Activated CD4-positive, CD25-positive, alpha-beta regulatory T cell (primary cell): ENCODE measurements at places on chromosomes 7 and 10.
A peak's percentile ranks its signal among the peaks of the same experiment; 100 is the strongest.

- no peak for DNase-seq
Observed at GRCh38 chr7:35722054-35722849, 27.3 kb upstream of the HERPUD2 start.

DNA sequence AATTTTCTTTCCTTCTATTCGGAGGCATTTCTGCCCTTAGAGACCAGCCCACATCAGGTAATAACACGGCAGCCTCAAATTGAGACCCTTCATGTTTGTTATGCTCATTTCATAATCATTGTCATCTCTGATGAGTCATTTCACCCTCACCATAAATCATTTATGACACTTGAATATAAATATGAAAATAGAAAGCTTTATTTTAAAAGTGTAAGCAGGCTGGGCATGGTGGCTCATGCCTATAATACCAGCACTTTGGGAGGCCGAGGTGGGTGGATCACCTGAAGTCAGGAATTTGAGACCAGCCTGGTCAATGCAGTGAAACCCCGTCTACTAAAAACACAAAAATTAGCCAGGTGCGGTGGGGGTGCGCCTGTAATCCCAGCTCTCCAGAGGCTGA is 57.4 kb upstream of the EGFR start:
- DNase-seq = no peak

- DNase-seq = no peak
Observed at GRCh38 chr7:73366127-73366526, 38.2 kb downstream of the FKBP6 start.

GRCh38 chr7:7969306-7970236 is 975 bp downstream of the GLCCI1 start:
- DNase-seq = peak; percentile 36

- no peak for DNase-seq
Observed at GRCh38 chr10:121683816-121684215, 85.6 kb upstream of the FGFR2 start.

DNA sequence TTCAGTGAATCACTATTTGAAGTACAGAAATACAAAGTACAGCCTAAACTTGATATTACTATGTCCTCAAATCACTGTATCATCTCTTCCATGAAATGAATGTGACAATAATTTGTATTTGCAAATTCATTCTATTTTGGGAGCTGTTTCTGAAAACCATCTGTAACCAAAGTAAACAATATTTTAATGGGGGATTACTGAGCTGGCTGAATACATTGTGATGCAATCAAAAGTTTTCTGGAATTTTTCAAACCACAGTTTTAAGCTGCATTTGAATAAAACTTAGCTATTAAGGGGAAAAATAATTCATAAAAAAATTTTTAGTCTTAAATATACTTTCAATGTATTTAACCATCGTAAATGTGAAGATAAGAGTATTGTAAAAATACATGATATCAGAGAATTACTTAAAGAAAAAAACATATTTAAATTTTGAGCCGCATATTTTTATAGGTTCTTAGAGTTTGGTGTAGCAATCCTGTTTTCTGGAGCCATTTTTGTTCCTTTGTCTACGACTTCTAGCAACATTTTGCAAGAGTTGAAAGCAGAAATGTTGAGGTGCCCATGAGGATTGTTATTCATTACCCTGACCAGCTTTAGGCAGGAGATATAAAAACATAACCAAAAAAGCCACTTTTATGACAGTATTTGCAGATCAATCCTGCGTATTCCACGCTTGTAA is 45.9 kb upstream of the AGMO start:
- DNase-seq = no peak

DNA sequence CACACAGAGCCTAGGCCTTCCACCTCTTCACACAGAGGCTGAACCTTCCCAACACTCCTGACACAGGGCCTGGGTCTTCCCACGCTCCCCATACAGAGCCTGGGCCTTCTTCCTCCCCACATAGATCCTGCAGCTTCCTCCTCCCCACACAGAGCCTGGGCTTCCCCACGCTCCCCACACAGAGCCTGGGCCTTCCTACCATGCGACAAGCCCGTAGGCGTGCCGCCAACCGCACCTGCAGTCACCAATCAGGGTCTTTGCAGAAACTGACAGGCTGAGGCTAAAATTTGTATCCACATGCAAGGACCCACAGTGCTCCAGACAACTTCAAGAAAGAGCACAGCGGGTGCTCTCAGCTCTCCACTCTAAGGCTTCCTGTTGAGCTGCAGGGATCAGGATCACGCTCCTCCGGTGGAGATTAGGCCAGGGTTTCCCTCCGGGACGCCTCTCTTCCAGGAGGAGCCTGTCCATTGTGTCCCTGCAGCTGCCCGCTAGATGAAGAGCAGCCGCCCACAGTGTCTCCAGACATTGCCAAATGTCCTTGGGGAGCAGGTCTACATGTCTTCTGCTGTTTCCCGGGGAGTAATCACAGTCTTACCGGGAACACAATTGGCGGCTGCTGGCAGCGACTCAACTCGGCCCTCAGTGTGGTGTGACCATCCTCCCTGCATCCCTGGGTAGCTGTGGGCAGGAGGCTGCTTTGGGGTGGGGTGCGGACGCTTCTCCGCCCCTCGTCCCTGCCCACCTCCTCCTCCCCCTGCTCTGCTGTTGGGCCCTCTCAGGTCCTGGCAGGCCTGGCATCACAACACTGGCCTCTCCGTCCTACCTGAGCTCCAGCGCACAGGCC is 9.7 kb downstream of the CFAP46 start:
- no peak for DNase-seq

DNA sequence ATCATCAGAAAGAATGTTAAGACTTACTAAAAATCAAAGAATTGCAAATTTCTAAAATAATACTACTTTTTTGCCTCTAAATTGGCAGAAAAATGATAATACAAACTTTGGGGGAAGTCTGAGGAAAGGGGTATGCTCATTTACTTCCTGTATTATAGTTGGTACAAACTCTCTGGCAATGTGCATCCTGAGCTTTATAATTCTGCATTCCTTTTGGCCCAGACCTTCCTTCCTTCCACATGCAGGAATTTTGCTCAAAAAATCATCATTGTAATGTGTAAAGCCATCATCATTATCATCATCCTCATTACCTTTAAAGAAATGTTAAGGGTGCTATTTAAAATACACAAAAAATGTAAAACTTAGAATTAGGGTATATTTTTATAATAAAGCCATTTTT is 148.5 kb downstream of the ZNF438 start:
- no peak for DNase-seq

- DNase-seq = no peak
Observed at GRCh38 chr10:61389887-61390286, 63.3 kb downstream of the TMEM26 start.

- no peak for DNase-seq
Observed at GRCh38 chr7:146652176-146652575, 535.6 kb downstream of the CNTNAP2 start.

DNA sequence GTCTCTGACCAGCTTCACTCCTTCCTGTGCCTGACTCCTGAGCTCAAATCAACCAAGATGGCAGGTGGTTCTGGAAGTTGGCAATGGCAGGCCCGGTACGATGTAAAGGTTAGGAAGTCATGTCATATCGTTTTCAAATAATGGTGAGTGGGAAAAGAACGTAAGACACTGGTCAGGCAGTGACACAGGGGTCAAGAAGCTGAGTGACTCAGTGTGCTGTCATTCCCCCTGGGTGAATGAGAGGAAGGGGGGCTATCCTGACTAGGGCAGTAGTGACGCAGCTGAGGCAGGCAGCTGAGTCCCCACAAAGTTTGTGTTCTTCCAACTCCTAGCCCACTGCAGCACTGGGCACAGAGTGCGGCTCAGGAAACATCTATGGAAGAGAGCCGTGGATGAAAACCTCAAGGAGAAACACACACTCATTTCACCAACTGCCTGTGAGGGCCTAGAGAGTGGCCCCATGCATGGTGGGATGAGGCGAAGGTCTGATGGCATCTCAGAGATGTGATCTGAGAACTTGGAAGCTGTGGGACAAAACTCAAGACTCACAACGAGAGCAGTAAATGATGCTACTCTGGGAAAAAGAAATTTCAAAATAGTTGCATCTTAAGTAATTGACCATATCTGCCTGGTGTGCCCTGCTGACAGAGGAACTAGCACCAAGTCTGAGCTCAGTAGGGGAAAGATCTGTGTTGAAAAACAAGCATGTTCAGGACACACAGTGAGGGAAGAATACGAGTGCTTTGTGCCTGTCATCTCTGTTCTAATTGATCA is 23.2 kb downstream of the CREB3L2 start:
- DNase-seq = no peak

DNA sequence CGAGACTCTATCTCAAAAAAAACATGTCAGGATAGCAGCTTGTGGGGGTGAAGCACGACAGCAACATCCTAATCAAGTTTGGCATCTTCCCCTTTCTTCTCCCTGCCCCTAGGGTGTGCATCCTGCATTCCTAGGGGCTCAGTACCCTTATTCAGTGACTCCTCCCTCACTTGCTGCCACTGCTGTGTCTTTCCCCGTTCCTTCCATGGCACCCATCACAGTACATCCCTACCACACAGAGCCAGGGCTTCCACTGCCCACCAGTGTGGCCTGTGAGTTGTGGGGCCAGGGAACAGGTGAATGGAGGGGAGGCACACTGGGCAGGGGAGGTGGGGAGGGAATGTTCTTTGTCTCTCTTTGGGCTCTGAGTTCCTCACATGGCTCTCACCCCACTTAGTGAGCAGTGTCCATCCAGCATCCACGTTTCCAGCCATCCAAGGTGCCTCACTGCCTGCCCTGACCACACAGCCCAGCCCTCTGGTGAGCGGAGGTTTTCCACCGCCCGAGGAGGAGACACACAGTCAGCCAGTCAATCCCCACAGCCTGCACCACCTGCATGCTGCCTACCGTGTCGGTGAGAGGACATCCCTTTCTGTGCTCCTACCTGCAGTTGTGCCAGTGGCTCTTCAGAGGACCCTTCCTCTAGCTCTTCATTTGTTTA is 11.4 kb downstream of the NDST2 start:
- DNase-seq = no peak

- no peak for DNase-seq
Observed at GRCh38 chr10:89357096-89357495, 20.8 kb upstream of the IFIT1B start.

GRCh38 chr10:84172467-84173356 is 889 bp upstream of the GPR15LG start:
- DNase-seq = no peak

GRCh38 chr10:26323219-26323618 is 106.6 kb downstream of the GAD2 start:
- DNase-seq = no peak

DNA sequence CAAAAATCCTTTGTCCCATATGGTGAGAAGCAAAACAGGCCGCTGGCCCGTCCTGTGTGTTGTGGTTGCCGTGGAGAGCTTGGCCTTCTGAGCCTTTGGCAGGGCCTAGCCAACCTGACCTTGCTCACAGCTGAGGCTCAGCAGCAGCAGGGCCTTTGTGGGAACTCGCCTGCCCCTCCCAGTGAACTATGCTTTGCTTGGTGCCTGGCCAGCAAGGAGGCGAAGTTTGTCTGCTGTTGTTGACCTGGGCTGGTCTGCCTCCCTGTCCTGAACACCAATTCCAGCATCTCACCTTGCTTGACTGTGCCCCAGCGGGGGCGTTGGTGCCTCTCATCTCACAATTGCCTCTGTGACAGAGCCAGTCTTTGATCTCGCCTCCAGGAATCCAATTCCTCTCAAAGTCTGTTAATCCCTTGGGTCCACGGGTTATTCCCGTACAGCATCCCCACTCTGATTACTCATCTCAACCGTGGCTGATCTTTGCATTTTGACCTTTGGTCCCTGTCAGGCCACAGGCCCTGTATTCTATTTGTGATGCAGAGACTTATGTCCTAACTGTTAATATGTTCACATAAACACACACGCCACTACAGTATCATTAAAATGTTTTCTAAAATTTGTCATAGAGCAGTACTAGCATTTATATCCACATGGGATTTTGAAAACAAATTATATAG is 22.6 kb downstream of the EPDR1 start:
- no peak for DNase-seq

GRCh38 chr10:69572159-69573055 is 815 bp downstream of the NEUROG3 start:
- no peak for DNase-seq

- DNase-seq = no peak
Observed at GRCh38 chr10:106341356-106341755, 823.1 kb downstream of the SORCS1 start.
